ENCODE measurements at places on chromosomes 7 and 10.

DNA sequence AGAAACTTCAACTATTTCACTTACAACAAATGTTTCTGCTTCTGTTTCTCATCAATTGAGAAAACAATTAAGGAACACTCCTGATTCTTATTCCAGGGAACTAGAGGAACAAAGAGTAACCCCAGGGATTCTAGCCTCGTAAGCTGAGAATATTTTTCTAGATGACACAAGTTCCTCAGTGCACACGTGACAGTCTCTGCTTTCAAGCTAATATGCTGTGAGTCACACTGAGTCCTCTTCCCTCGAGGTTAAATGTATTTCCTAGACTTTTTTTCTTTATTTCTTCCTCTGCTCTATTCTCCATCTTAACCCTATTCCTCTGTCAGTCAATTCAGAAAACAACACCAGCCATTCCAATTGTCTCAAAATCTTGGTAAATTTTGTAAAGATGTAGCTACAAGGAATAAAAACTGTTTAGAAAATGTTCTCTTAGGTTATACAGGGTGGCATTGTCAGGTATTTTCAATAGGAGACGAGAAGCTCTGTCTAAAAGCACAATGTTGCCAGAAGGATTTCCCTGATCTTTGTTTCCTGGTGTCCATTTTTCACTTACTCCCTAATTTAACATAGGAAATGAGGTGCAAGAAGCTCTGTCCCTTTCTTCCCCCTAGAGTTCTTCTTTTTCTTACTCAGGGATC lies 5.8 kb upstream of the C1GALT1 start:
- DNase-seq: no peak

GRCh38 chr7:132738254-132738653 lies 162.0 kb upstream of the PLXNA4 start:
- DNase-seq: no peak

DNA sequence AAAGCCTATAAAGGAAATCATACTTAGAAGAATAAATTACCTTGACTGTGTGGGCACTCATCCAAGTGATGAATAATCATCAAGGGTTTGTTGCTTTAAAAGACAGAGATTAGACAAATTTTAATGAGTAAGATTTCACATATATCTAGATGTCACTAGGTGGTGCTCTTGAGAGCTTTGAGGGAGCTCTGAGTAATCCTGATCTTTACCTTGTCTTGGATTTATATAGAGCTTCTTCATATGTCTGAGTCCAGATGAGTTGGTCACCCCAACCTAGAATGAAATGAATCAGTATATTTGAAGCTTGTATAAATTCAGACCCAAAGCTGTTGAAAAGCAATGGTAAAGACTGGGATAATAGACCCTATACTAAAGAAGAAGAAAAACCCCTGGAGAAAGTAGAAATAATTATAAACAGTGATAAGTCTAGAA lies 3.7 kb downstream of the AGR2 start:
- DNase-seq: no peak

DNA sequence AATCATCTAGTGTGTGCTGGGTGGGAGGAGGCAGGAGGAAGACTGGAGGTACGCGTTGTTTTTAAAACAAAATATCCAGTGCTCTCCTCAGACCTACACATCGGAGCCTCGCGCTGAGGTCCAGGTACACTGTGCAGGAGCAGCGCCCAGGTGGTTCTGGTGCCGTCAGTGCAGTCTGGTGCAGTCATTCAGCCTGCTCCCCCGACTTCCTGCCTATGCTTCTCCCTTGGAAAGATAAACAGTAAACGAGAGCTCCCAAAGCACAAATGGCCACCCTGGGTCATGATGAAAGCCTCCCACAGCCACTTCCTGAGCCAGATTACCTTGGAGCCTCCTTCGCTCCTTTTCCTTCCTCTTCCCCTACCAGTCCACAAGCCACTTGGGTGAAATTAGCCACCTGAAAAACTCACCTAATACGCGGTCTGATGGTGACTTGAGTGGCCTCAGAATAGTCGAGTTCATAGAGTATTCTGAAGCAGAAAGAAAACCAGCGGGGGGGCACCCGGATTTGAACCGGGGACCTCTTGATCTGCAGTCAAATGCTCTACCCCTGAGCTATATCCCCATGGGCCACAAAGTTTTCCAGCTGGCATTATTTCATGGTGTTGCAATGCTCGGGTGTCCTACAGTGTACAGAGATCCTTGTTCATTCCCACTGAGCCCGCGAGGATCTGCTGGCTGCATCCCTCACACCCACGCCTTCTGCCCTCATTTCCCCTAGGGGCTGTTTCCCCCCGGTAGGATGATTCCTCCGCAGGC lies 82.5 kb downstream of the ZNF467 start:
- peak; percentile 78 for DNase-seq

DNA sequence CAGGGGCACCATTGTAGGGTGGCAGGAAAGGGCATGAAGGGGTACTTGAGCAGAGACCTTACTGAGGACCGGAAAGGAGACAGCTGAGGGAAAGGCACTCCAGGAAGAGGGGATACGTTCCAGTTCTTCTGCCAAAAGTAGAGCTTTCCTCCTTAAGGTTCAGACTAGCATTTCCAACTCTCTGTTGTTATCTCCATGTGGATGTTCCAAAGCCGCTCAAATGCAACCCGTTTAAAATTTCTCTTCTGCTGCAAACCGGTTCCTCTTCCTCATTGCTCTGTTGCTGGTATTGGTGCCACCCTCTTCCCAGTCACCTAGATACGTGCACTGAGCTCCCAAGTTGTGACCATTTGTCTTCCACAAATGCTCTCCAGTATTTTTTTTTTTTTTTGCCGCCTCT lies 47.5 kb downstream of the TMEM209 start:
- DNase-seq: no peak

DNA sequence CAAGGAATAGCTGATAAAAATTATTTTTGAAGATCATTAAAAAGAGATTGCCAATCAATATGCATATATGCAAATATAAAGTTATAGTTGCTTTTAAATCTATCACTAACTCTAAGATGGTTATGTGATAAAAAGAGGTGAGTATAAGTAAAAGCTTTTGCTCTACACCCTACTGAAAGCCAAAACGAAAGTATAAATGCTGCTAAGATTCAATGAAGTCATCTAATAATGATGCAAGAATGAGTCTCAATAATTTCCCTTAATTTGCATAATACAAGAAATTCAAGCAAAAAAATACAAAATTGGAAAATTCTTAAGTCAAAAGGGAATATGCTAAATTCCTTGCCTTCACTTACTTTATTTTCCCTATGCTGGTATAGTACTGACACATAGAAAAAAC lies 75.2 kb downstream of the WAPL start:
- DNase-seq: no peak

GRCh38 chr10:67794909-67795460 lies 43.0 kb downstream of the DNAJC12 start:
- no peak for DNase-seq

GRCh38 chr7:77351539-77352004 lies 64.6 kb downstream of the GSAP start:
- DNase-seq: peak; percentile 69

- DNase-seq: no peak
Measured at GRCh38 chr7:77940647-77941046, 142.1 kb downstream of the PHTF2 start.

DNA sequence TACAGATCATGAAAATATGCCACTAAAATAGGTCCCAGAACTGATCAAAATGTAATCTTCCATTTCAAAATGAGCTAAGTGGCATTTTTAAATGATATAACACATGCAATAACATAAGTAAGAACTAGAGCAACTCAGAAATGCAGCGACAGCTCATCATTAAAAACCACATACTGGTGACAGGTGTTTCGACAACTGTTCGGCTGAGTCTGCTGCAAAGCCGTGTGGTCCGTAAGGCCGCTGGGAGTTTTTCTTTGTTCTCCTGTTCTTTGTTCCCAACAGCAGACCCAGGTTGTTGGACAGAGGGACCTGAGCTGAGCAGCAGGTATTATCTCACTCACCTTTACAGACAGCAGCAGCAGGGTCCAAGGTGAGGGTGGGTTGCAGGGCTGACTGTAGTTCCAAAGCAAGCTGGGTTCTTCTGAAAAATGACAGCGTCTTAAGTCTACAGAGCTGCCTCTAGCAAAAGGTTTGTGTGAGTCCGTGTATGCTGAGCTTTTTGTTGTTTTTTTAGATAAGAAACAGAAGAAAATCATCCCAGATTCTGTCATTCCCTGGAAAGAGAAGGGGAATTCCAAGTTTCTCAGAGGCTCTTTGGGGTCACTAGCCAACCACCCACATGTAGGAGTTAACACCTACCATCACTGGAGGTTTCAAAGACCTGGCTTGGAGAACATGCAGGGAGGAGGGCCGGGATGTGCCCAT lies 45.4 kb upstream of the MACROH2A2 start:
- no peak for DNase-seq

GRCh38 chr7:28782362-28782761 lies 175.8 kb downstream of the TRIL start:
- no peak for DNase-seq

GRCh38 chr7:151452680-151453325 lies 12.9 kb upstream of the CRYGN start:
- peak; percentile 42 for DNase-seq

DNA sequence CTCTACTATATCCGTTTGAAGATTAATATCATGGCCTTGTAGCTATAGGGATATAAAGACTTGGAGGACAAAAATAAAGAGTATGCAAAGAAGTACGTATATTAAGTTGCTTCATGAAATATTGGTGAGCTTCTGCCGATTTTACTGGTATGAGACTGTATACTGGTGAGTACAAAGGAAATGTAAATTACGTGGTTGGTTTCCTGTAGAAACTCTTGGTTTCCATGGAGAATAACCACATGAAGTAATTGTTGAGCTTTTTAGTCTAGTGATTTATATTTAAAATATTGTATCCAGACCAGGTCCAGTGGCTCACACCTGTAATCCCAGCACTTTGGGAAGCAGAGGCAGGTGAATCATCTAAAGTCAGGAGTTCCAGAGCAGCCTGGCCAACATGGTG lies 32.2 kb upstream of the GLI3 start:
- no peak for DNase-seq
